ENCODE measurements at places on chromosomes 2 and 18. TPM values are rescaled to one million over a fixed set of nuclear protein-coding genes. Genes with fewer than 3 reads are reported as not detected.
A peak's percentile ranks its signal among the peaks of the same experiment; 100 is the strongest.

DNA sequence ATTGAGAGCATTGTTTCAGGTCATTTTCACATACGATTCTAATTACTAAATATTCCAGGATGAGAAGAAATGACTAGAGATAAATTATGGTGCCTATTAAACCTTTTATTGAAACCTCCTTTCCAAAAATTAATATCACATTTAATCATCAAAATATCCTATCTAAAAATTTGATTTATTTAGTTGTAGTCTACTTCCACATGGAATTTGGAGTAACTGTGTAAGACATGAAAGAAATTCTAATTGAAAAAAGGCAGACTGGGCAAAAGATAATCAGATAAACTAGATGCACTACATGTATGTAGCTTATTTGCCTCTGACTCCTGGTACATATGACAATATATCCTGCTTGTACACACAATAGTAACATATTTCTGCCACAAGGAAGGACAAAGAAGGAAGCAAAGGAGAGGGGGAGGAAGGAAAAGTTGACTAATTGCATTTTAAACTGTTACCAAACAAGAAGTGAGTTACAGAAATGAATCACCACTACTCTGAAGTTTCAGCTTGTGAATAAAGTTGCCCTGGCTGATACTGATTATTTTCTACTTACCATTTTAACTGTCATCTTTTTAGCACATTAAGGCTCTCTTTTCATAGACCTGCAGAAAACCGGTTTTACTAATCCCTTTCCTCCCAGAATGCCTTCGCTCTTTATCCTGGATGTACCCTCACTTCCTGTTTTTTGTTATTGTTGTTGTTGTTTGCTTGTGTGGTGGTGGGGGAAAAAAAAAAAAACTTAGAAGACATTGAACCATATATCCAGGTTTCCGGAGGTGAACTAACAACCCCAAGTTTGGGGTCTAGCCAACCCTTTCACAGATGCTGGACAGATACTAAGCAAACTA is 28.4 kb downstream of the NRXN1 start:
- H3K27me3 ChIP-seq = no peaks in the 10 kb centered on the region
- H3K27ac ChIP-seq = no peak overlapping the region
- no peak for DNase-seq
- H3K4me1 ChIP-seq = peaks cover 29% of the 10 kb centered on the region

GRCh38 chr2:209162129-209162528 is 261.7 kb upstream of the MAP2 start:
- DNase-seq = no peak
- no peak overlapping the region for H3K4me3 ChIP-seq
- no peaks in the 10 kb centered on the region for H3K36me3 ChIP-seq
- H3K4me1 ChIP-seq = no peaks in the 10 kb centered on the region
- H3K27ac ChIP-seq = no peak overlapping the region

DNA sequence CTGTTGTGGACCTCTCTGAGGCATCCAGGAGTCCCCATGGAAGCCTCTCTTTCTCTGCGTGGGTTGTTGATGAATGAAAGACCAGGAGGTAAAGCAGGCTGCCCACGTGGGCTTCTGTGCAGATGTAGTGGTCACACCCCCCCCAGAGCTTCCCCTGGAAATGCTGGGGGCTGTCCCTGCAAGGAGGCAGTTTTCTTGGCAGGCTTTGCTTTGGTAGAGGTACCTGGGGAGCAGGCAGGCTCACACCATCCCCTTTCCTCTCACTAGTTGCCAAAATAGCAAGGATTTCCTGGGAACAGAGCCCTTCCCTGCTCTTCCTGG is 97.6 kb upstream of the MAP3K20 start:
- no peak overlapping the region for H3K27ac ChIP-seq
- DNase-seq = no peak
- no peaks in the 10 kb centered on the region for H3K27me3 ChIP-seq
- no peaks in the 10 kb centered on the region for H3K4me1 ChIP-seq
- H3K4me3 ChIP-seq = no peak overlapping the region
- no peaks in the 10 kb centered on the region for H3K36me3 ChIP-seq

Gene CNTNAP5
- total RNA-seq = 22.0 TPM

DNA sequence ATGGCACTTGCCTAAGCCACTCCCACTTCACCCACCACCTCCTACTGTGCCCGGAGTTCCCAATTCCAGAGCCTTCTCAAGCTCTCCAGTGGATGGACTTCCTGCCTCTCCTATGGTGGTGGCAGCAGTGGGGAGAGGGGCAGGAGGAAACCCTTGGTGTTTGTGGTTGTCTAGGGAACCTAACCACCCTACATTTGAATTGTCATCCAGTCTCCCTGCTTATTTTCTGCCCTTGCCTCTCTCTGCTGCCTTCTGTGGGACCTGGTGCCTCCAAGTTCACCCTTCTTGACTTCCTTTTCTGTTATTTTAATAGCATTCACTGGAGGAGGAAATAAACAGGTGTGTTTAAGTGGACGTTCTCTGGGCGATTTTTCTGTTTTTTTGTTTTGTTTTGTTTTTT is 50.0 kb upstream of the HPCAL1 start:
- H3K36me3 ChIP-seq = peaks cover 14% of the 10 kb centered on the region
- H3K27me3 ChIP-seq = peaks cover 4% of the 10 kb centered on the region
- H3K27ac ChIP-seq = no peak overlapping the region
- H3K4me1 ChIP-seq = peaks cover 6% of the 10 kb centered on the region

DNA sequence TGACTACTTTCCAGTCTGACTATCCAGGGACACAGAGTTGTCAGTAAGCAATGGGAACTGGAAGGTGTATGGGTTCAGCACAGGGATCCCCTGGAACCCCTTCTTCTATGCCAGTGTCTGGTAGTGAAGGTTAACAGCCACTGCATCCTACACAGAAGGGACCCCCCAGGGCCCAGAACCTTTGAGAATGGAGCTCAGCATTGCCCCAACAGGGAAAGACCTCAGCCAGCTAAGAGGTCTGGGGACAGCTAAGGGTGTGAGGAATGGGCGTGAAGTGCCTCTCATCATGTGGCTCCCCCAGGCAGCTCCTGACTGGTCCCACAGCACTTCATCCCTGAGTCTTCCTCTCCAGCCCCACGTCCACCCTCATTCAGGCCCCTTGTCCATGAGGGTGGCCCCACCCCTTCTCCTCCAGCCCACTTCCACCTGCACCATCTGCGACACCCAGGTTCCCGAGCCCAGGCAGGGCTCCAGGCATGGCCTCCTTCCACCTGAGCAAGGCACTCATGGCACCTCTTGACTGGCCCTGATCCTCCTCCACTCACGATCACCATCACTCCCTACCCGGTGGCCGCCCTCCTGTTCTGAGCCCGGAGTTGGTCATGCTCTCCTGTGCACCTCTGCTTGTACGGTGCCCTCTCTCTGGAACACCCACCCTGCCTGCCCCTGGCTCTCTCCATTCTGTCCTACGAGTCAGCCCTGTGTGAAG is 77.1 kb downstream of the SFXN5 start:
- H3K27ac ChIP-seq = no peak overlapping the region
- no peaks in the 10 kb centered on the region for H3K4me1 ChIP-seq
- H3K36me3 ChIP-seq = no peaks in the 10 kb centered on the region
- peaks cover 8% of the 10 kb centered on the region for H3K27me3 ChIP-seq
- no peak overlapping the region for H3K4me3 ChIP-seq

GRCh38 chr18:75439348-75439747 is 11.8 kb upstream of the SMIM21 start:
- H3K36me3 ChIP-seq = no peaks in the 10 kb centered on the region
- H3K27ac ChIP-seq = no peak overlapping the region
- no peak overlapping the region for H3K4me3 ChIP-seq
- peaks cover 2% of the 10 kb centered on the region for H3K27me3 ChIP-seq
- H3K4me1 ChIP-seq = peaks cover 21% of the 10 kb centered on the region

DNA sequence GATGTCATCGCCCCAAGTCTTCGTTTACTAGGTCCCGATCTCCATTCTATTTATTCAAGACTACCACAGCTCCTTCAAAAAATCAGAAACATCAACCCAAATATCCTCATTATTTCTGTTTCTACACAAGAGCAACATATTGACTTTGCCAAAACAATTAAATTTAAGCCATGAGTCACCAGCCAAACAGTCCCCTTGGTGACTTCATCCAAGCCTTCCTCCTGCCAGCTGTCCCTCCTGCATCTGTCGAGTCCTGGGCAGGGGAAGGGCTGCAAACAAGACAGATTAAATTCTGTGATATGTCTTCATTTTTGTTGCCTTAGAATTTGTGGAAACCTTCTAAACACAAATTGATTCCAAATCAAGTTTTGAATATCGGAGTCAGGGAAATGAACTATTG is 110.3 kb downstream of the SP3 start:
- peaks cover 30% of the 10 kb centered on the region for H3K4me1 ChIP-seq
- H3K27me3 ChIP-seq = peaks cover 2% of the 10 kb centered on the region
- DNase-seq = peak; percentile 64
- peak overlapping the region; percentile 32 for H3K4me3 ChIP-seq

GRCh38 chr2:163343316-163343715 is 392.5 kb downstream of the FIGN start:
- no peak overlapping the region for H3K27ac ChIP-seq
- no peaks in the 10 kb centered on the region for H3K27me3 ChIP-seq
- no peak overlapping the region for H3K4me3 ChIP-seq
- peaks cover 5% of the 10 kb centered on the region for H3K4me1 ChIP-seq

- no peaks in the 10 kb centered on the region for H3K27me3 ChIP-seq
- DNase-seq = no peak
- H3K36me3 ChIP-seq = peaks cover 6% of the 10 kb centered on the region
Measured at GRCh38 chr18:63220903-63221302, 98.7 kb downstream of the BCL2 start.

- H3K4me3 ChIP-seq = no peak overlapping the region
- no peaks in the 10 kb centered on the region for H3K27me3 ChIP-seq
- no peaks in the 10 kb centered on the region for H3K4me1 ChIP-seq
- no peaks in the 10 kb centered on the region for H3K36me3 ChIP-seq
- H3K27ac ChIP-seq = no peak overlapping the region
- DNase-seq = no peak
Measured at GRCh38 chr2:117674172-117674571, 140.3 kb upstream of the DDX18 start.

DNA sequence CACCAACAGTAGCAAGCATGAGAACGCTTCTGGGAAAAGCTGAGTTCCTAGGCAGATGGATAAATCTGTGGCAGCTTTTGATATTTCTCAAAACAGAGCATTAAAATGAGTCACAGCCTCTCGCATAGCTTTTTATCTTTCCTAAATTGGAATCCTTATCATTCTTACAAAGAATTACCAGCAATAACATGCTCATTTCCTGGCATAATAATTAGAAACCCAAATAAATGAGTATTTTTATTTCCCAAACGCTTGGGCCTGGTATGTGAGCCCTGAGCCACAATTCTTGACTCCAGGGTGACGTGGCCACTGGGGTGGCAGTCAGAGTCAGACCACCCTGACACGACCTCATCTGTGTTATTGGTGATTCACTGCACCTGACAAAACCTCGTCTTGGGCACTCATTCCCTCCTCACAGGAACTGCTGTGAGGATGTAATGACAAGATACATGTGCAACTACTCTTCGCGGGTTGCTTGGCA is 210.7 kb downstream of the ARL4C start:
- no peak overlapping the region for H3K27ac ChIP-seq
- DNase-seq = no peak
- H3K36me3 ChIP-seq = peaks cover 4% of the 10 kb centered on the region
- peaks cover 3% of the 10 kb centered on the region for H3K27me3 ChIP-seq

DNA sequence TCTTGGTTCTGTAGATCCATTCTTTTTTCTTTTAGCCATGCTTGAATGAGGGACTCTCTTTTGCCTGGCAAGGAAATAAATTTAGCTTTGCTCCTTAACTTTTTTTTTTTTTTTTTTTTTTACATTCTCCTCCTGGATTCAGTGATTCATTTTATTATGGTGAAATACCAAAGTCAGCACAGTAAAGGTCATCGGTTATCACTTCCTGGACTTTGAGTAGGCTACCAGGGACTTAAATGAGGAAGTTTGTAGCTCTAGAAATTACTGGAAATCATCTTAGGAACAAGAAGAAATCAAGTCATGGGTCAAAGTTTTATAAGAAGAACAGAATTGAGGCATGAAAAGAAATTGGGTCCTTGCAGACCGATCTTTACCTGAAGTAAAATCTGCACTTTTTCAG is 75.0 kb downstream of the SOCS6 start:
- no peak overlapping the region for H3K27ac ChIP-seq
- H3K36me3 ChIP-seq = no peaks in the 10 kb centered on the region
- no peak overlapping the region for H3K4me3 ChIP-seq
- no peaks in the 10 kb centered on the region for H3K4me1 ChIP-seq
- no peak for DNase-seq

DNA sequence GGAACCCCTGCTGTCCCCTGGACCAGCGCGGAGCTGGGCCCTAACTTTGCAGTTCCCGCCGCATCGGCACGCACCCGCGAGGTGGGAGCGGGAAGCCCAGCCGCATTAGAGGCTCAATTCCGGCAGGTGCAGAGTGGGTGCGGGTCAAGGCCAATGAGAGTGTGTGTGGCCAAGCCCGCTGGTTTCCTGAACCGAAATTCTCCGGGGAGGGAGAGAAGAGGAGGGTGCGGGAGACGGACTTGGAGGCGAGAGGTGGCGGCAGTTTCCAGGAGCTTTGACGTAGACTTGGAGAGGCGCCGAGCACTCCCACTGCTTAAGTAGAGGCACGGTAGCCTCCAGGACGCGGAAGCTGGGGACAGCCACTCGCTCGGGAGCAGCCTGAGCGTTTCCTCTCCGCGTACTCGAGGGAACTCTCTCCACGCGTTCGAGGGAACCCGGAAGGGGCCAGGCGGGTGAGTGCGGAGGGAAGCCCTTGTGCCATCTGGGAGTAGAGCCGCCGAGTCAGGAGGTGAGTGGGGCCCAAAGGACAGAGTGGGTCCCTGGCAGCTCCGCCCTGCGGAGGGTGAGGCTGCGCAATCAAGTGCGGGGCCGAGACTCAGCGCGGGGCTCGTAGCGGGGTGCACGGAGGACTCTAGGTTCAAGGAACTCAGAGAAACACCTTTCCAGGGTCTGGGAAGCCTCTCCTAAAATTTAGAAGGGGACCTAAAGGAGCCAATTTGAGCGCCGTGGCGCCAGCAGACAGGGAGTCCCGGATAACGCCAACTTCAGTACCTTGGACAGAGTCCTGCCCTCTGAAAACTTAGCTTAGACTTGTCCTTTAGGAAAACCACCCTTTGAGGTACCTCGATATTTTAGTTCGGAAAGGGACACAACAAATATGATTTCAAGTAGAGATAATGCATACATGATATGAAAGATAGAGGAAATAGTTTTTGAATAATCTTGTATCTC is at the start of gene FAM237A:
Gene FAM237A, plus strand, starts transcription at position 413 of the 951 bp plus-strand sequence. CDS start 1,750 bp downstream, outside the sequence.
- H3K27ac ChIP-seq = no peak within 1 kb of the TSS
- peaks cover 3% of the 10 kb centered on the region for H3K27me3 ChIP-seq
- peak; percentile 41 for DNase-seq

Measured in glutamatergic neuron (in vitro differentiated cells).